ENCODE measurements at places on chromosomes 5 and 9.
A peak's percentile ranks its signal among the peaks of the same experiment; 100 is the strongest.

DNA sequence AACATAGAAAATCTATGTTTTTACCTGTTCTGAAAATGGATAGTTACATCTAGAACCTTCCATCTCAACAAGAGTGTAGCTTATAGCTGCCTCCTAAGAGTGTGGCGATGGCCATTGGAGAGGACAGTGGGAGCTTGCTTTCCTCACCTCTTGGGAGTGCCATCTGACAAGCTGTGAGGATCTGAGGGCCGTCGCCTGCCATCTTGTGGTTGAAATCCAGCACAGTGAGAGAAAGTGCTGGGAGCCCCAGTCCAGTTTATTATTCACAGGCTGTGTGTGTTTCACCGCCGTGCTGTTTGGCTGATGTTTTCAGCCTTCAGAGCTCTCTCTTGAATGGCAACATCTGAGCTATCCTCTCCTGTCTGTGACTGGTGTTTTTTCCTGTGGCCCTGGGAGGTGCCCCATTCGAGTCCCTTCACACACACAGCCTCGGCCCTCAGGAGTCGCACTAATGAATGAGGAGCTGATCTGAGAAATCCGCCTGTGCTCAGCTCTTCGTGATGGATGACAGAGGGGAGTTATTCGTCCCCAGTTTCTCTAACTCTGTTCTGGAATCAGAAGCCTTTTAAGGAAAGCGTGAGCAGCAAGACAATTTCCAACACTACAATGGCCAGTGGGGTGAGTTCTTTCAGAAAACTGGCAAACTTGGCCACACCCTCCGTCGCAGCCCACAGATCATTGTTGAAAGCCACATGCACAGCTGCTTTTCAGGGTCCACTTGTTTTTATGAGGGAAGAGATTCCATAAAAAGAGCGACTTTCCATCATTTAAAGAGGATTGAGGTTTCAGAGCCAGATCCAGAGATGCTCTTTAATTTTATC lies 170.3 kb downstream of the PDZD2 start:
- peak; percentile 11 for DNase-seq

GRCh38 chr5:128317481-128317880 lies 220.6 kb downstream of the FBN2 start:
- DNase-seq, result no peak

DNA sequence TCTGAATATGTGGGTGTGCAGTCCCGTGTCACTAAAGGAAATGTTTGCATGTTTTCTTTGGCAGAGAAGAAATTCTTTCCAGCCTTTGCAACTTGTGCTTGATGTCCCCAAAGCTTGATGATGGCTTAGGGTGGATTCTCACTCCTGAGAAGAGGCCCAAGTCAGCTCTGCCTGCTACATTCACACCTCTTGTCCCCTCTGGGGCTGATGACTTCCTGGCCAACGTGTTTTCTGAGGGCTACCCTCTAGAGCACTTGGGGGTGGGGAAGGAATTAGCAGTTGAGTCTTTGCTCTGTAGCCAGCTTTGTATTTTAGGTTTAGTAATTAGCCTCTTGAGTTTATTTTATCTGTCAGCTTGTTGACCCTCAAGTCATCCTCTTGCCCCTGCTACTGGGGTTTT lies 19.7 kb downstream of the CYSTM1 start:
- no peak for DNase-seq

- DNase-seq, result no peak
Observed at GRCh38 chr5:10030219-10030831, 219.4 kb downstream of the ATPSCKMT start.

DNA sequence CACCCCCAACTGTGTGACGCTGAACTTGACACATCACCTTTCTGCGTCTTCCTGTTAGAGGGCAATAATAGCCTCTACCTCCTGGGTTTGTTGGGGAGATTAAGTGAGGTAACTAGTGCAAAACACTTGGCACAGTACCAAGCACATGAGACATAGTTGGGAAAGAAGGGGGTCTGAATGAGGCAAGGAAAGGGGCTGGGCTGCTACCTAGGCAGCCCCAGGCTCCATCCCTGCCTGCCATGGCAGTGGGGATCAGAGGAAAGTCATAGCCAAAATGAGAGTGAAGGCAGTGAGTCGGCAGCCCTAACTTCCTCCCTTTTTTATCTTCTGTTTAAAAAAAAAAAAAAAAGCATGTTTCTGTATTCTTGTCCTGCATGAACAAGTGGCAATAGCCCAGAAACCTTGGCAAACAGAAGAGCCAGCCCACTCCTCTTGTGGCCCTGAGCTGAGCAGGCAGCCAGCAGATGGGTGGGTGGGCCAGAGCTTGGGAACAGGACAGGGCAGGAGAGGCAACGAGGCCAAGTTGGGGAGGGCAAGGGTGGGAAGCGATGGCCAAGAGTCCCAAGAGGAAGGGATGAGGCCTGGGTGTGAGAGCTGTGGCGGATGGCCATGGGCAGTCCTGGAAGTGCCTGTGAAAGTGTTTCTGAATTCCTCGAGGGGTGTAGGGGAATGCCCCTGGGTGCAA lies 11.4 kb downstream of the CAMK2A start:
- no peak for DNase-seq

GRCh38 chr5:106699198-106699597 lies 971.5 kb downstream of the EFNA5 start:
- DNase-seq, result no peak

DNA sequence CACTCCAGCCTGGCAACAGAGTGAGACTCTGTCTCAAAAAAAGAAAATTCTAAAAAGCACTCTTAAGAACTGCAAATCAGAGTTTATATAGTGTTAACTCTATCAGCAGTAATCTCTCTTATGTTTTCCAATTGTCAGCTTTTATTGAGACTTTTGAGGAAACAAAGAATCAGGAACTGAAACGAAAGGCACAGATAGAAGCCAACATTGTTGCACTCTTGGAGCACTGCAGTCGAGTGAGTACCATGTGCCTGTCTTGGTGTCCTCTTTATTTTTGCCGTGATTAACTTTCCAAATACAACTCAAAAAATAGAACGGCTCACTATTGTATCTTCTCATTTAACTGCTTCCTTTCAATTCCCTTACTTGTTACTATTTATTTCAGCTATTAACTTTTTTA lies 41.7 kb upstream of the LRRC19 start:
- no peak for DNase-seq

GRCh38 chr5:96733771-96734500 lies 71.8 kb downstream of the CAST start:
- no peak for DNase-seq

DNA sequence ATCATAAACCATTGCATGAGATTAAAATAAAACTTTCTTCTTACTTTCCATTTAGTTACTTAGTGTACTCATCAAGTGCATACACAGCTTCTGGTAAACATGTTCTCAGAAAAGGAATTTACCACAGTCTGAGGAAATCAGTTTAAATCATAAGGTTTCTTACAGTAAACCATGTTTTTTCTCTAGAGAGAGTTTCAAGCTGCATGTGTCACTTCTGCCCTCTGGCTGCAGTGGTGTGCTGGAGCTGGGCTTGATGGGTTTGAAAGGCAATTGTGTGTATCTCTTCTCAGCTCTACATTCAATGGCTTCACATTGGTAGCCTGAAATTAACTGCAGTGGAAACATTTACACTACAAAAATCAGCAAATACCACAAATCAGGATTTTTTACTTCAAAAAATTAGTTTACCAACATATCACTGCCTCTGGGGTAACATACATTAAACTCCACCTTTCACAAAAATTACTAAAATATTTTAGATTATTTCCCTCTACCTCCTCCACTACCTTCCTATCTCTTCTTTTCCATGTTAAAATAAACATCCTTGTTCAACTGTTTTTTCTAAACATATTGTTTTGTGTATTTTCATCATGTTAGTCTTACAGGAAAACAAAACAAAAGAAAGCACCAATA lies 414.3 kb downstream of the ANXA1 start:
- DNase-seq, result no peak

GRCh38 chr9:97790542-97790941 lies 62.5 kb upstream of the FOXE1 start:
- no peak for DNase-seq

- no peak for DNase-seq
Observed at GRCh38 chr5:156396830-156397081, 69.8 kb downstream of the SGCD start.

- no peak for DNase-seq
Observed at GRCh38 chr9:120830151-120830550, 12.6 kb downstream of the PSMD5 start.

DNA sequence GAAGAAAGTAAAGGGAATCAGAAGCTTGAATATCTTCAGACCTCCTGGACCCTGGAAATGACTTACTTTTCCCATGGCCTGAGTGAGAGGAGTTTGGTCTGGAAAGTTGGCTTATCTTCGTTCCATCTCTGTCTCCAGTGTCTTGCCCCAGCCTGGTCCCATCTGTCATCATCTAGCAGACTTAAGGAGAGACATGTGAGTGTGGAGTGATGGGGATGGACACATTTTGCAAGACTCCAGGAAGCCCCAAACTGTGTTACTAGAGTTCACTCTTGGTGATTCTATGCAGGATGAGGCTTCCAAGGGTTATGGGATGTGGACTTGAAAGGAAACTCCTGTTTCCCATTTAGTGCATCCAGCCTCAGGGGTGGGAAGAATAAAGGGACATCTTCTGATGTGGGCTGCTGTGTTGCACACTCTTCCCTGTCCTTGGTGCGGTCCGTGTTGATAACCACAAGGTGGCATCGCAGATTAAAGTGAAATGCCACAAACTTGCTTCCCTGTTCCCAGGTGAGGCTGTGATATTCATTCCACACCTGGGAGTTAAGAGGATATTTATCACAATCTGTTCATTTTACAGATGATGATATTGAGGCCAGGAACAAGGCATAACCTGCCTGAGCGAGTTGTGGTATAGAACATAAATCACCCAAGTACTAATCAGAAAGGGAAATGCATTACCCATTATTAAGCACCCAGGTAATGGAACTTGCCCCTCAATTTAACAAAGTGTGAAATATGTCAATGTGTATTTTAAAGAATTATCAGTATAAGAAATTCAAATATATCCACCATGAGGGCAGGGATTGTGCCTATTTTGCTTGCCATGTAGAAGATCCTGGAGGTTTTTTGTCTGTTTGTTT lies 269.9 kb upstream of the PAPPA start:
- DNase-seq, result no peak

DNA sequence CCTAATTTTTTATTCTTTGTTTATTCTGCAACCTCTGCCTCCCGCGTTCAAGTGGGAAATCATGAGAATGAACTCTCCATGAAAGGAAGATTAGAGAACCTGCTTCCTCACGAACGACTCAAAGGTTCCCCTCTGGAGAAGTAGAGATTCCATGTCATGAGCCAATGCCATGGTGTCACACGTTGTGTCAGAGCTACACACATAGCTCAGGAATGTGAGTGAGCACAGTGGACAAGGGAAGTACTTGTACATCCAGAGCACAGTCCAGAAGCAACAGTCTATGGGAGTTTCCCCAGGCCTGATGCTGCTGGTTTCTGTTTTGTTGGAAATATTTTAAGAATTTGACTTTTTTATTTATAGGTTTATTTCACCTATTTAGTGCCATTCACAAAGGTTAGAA lies 26.8 kb upstream of the PPP2CA start:
- DNase-seq, result no peak

DNA sequence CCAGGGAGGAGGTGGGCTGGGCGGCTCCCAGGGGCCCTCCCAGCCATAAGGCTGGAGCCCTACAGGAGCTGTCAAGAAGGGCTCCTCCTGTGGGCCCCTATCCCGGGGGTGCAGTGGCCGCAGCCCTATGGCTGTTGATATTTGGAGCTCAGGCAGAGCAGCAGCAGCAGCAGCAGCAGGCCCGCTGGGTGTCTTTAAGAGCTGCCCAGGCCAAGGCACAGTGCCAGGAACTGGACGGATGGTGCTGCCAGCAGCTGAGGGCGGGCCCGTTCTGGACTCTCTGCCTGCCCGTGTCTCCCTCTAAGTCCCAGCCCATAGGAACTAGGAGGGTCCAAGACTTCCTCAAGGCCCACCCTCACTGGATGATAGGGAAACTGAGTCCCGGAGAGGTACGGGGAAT lies 3.6 kb downstream of the AK1 start:
- no peak for DNase-seq

- no peak for DNase-seq
Observed at GRCh38 chr5:32172923-32173266, 1.2 kb downstream of the GOLPH3 start.

Data from activated naive CD8-positive, alpha-beta T cell treated with anti-CD3 and anti-CD28 coated beads, Interleukin-2, amount 50 U/mL, for 24 hours (primary cell).